ENCODE measurements at places on chromosomes 3 and 15.

- DNase-seq, result peak; percentile 39
Measured at GRCh38 chr3:32238453-32239306, at the start of gene CMTM8. Gene CMTM8 (plus strand): TSS chr3:32238680. CDS start chr3:32238973, 293 bp downstream.

DNA sequence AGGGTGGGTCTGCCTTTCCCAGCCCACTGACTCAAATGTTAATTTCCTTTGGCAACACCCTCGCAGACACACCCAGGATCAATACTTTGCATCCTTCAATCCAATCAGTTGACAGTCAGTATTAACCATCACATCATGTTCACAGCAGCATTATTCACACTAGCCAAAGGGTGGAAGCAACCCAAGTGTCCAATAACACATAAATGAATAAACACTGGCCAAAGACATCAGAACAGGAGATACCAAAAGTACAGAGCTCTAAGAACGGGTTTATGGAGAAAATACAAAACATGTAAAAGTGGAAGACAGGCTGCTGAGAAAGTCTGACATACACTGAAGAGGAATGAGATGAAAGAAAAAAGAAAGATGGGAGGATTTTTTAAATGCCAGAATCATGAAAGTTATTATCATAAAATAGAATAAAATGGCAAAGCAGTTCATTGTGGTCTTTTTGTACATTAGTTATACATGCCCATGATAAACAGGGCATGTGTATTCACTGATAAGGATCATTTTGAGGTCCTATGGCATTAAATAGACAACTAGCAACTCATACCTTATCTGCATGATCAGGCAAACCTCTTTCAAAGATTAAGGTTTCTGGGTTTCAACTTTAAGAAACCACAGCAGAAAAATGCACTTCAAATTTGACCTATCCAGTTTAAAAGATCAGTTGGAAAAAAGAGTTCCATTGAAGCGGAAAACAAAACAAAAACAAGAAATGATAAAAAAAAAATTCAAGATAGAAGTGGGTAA, 22.9 kb downstream of the DNAAF4 start:
- DNase-seq, result no peak

DNA sequence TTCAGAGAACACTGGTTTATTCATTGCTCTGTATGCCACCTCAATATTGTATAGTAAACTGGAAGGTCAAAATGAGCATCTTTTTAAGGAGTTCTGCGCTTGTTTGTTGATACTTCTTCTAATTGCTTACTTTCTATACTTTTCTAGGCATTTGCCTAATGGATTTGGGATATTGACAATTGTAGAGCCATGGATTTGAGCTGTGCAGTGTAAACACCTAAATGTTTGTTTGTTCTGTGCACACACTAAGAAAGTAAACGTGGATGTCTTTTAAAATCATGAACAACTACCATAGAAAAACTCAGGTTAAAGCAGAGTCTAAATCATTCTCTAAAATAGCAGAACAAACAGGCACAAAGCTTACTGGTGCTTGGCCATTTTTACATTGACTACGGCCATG, 436.6 kb upstream of the GBE1 start:
- DNase-seq, result no peak

DNA sequence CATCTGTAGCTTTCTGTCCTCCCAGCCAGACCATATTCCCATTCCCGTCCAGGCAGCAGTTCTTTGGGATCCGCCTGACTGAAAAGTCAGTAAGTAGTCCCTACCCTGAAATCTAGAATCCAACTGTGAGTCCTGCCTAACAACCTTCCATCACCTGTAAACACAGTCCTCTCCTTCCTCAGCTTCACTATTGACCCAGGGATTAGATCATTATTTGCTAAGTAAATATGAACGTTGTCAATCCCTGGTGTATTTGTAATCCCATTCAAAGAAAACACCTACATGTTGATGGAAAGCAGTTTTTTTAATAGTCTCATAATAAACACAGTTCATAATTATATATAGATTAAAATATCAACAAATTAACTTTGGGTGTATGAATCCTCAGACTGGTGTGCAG, 732 bp downstream of the SAXO2 start:
- DNase-seq, result no peak

- DNase-seq, result no peak
Measured at GRCh38 chr15:90711842-90712241, 5.3 kb upstream of the BLM start.
